NCI-H2227 treated with DMSO at 0.1 percent for 48 hours (cell line): ENCODE measurements at places on chromosomes 1 and 21.

- DNase-seq, result no peak
These were observed 16.0 kb upstream of the TDRD10 start for GRCh38 chr1:154485910-154486496.

GRCh38 chr1:228276901-228277490 lies 69.2 kb downstream of the OBSCN start:
- DNase-seq, result no peak

DNA sequence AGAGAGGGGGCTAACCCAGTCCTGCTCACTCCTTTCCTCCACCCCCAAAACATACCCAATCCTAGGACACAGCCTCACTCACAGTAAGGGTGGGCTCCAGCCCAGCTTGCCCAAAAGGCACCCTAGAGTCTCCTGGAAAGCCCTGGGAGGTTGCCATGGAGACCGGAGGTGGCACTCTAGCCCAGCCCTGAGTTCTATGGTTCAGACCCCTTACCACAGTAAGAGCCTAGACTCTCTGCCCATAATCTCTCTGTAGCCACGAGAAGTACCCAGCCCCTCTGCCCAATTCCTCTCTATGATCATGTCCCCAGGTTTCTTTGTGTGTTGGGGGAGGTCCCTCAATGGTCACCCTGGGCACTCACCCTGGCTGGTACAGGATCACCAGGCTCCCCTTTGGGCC lies 14.4 kb downstream of the COL16A1 start:
- no peak for DNase-seq

DNA sequence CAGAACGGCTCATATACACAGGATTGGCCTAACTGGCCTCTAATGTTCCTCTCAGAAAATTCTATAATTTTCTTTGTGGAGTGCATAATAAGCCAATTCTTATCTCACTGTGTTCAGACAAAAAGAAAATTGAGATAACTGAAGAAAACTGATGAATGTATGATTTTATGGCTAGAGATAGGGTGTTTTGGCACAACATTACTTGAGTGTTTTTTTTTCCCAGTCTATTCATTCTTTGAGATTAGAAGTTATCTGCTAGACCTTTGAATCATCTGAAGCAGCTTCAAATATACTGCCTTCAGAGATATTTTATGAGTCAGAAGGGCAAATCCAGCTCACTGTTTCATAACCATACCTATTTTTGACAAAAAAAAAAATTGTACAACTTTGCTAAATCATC lies 85.6 kb downstream of the VAV3 start:
- DNase-seq, result no peak

DNA sequence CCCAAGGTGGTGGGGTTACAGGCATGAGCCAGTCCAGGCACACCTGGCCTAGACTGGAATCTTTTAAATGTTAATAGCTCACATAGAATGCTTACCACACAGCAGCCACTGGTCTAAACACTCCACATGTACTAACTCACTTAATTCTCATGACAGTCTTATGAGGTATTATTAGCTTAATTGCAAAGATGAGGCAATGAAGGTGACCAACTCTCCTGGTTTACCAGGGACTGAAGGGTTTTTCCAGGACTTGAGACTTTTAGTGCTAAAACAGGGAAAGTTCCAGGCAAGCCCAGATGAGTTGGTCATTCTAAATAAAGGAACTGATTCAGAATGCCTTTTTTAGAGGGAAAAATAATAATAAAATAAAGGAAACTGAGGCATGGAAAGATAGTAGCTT lies 7.0 kb upstream of the STMN1 start:
- no peak for DNase-seq

DNA sequence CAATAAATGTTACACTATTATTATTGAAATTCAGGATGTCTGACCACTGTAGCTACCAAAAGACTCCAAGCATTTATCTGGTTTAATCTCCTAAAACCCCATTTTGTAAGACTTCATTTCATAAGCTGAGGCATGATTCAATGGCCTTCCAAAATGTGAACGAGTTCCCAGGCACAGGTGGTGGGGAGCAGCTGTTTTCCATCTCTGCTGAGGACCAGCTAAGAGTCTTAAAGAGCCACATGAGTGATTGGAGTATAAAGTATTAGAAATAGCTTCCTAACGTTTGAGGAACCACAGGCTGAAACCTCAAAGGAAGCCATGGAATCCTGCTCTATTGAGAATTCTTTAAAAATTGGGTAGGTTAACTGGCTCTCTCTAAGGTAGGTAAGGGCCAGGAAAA lies 44.9 kb downstream of the SEC16B start:
- DNase-seq, result no peak

DNA sequence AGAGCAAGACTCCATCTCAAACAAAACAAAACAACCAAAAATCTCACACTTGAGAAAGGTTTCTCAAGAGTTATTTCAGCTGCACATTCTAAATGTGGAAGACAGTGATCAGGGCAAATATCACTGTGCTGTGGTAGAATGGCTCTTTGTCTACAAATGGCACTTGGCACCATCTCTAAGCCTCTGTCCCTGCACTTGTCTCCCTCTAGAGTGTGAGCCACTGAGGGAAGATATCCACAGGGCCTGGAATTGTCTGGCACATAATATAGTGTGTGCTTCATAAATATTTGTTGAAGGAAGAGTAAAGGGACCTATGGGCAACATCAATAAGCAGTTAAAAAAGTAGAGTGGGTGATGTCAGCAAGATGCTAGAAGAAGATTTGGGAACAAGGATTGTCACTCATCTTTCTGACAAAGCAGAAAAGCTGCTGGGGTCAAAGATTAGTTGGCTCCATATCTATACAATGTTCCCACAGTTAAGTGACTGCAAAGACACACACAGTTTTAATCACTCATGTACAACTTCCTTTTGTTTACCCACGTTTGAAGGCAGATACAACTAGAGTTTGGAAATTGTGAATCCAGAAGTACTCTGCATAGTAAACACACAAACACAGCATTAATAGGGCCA lies 19.1 kb downstream of the CD101 start:
- no peak for DNase-seq

DNA sequence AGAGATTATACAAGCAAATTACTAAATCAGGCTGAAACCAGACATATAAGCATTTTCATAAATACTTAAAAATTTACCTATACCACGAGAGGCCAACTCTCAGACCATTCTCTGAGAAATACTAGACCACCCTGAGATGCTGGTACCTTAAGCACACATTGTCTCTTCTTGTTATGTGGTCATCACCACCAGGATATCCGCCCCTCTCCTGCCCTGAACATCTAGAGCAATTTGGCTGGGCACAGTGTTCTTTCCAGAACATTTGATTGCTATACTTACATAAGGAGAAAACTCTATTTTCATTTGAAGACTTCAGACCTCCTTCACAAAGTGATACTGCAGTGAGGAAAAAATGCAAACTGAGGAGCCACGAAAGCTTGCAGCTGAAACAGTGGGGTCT lies 36.2 kb upstream of the DUSP10 start:
- DNase-seq, result no peak

- no peak for DNase-seq
These were observed 39.0 kb downstream of the NDC1 start for GRCh38 chr1:53799141-53799540.

DNA sequence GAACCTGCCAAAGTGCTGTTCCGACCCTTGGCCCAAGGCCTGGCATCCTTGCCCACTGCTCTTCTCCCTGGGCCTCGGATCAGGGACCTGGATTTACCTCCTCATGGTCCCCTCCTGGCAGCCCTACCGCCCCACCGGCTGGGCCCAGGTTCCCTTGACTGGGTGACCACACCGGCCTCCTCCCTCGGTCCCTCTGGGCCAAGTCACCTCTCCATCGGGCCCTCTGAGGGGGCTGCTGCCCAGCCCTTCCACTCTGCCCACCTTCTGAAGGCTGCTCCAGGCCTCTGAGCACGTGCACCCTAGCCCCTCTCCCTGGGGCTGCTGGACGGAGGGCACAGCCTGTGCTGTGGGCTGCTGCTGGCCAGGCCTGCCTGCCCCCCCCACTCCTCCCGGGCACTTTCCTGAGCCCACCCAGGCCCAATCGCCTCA lies 9.3 kb upstream of the MMEL1 start:
- DNase-seq, result no peak

DNA sequence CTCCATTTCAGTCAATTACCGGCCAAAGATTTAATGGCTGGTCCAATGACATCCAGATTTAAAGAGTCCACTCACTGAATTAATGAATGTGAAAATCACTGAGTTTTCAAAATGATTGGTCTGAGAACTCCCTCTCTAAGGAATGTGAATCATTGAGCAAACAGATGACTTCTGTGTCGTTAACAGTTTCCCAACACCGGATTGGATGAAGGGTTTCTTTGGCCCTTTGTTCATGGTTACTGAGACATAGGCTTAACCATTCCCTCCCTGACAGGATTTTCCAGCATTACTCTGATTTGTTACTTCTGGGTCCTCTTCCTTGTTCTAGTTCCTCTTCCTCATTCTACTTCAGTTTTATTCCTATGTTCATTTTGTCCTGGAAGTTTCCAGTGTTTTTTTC lies 1.5 kb upstream of the CLDN17 start:
- no peak for DNase-seq

- no peak for DNase-seq
These were observed 22.1 kb downstream of the INSL5 start for GRCh38 chr1:66778969-66779368.

DNA sequence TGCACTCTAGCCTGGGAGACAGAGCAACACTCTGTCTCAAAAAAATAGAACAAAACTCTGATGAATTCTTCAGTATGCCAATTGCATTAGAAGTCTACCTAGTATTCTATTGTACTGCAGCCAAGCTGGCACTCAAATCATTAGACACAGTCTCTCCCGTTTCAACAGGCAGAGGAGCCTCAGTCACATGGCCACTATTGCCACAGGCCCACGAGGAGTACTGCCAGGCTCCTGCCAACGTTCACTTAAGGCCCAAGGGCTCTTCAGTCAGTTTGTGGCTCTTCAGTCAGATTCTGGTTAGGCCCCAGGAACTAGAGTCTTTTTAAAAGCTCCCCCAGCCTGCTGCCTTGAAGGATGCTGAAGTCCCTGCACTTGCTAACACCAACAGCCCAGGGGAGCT lies 73.4 kb downstream of the SH3BGR start:
- no peak for DNase-seq
